ENCODE measurements at places on chromosomes 12 and 14. TPM values are rescaled to one million over a fixed set of nuclear protein-coding genes. Genes with fewer than 3 reads are reported as not detected.

The USP44 gene
- 0.92 TPM for total RNA-seq

- DNase-seq, result no peak
Observed at GRCh38 chr12:17076811-17077210, 470.8 kb upstream of the LMO3 start.

The CLEC6A gene
- not detected for total RNA-seq

The KRT77 gene
- total RNA-seq, result not detected

GRCh38 chr12:111748867-111749266, 17.9 kb upstream of the ALDH2 start:
- no peak for DNase-seq

DNA sequence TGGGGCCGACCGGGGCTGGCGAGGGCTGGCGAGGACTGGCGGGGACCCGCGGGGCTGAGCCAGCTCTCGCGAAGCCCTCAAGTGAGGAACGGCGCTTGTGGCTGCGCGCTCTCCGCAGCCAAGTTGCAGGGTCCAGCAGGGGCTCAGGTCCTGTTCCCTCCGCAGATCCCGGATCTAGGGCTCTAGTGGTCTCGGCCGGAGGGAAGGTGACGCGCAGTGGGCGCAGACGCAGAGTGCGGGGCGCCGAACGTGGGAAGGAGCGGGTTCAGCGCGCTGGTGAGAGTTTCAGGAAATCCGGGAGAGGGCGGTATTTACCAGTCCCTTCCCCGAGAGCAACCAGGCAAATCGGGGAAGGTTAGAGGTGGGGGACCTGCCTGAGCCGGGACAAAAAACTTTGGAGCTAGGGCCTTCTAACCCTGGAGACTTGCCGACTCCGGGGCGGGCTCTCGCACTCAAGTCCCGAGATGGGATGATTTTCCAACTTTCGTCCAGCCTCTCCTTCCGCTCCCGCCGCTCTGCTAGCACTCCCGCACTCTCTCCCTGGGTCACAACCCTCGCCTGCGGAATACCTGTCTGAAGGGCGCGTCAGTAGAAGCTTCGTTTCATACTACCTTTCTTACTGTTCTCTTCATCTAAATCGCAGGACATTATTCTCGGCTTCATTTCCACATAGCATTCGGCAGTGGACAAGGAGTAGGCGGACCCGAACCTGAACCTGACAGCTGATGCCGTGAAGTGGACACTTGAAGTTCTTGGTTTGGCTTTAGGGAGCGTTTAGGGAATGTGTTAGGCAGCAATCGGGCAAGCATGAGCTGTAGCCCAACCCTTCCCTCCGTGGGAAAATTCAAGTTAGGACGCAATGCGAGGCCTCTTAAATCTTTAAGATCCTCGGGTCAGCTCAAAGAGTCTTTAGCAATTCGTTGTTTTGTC, 13.6 kb upstream of the PAX9 start:
- peak; percentile 17 for DNase-seq

- DNase-seq, result no peak
Observed at GRCh38 chr12:52644078-52644415, 8.0 kb downstream of the KRT2 start.

- no peak for DNase-seq
Observed at GRCh38 chr14:21042918-21043317, 756 bp downstream of the RNASE7 start.

The HSPB8 gene
- 314 TPM for total RNA-seq
